Lower lobe of right lung (tissue), 2 donors: ENCODE measurements at places on chromosomes 11 and 22. TPM values are rescaled to one million over a fixed set of nuclear protein-coding genes. Genes with fewer than 3 reads are reported as not detected.

Gene C11orf42
- not detected for total RNA-seq

GRCh38 chr22:42299586-42300258 lies 29.3 kb upstream of the TCF20 start:
- DNase-seq, result no peak

Gene IFITM10
- 9.2 TPM for total RNA-seq

DNA sequence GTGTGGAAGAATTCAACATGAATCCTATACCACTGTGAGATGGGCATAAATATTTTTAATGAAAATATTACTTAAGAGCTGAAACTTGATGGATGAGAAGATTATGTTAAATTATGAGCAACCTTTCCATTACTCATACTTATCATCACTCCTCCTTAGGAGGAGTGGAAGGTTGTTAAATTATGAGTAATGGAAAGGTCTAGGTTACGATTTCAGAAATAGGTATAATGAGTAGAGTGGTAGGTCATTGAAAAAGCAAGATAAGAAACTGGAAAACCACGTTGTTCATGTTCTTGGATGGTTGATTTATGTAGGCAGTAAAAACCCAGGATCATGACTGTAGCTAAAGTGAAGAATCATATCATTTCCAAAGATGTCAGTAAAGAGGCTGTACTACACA lies 973.2 kb upstream of the RAG2 start:
- no peak for DNase-seq

DNA sequence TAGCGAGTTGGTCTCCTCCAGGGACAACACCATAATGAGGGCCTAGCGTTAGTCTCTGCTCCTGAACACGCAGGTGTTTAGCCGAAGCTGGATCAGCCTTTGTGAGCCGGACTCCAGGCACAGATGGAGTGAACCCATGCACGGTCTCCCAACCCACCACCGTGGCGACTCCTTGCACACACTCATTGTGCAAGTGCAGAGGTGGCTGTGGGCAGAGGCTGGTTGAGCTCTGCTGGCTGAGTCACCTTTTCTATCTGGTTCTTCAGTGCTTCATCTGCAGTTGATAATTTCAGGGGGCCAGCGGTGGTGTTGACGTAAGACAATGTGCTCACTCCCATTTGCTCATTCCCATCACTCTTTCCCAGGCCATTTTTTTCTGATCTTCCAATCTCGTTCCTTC lies 72.1 kb upstream of the SLC22A12 start:
- no peak for DNase-seq

- DNase-seq, result no peak
Measured at GRCh38 chr11:77320351-77320750, 18.9 kb upstream of the GDPD4 start.

DNA sequence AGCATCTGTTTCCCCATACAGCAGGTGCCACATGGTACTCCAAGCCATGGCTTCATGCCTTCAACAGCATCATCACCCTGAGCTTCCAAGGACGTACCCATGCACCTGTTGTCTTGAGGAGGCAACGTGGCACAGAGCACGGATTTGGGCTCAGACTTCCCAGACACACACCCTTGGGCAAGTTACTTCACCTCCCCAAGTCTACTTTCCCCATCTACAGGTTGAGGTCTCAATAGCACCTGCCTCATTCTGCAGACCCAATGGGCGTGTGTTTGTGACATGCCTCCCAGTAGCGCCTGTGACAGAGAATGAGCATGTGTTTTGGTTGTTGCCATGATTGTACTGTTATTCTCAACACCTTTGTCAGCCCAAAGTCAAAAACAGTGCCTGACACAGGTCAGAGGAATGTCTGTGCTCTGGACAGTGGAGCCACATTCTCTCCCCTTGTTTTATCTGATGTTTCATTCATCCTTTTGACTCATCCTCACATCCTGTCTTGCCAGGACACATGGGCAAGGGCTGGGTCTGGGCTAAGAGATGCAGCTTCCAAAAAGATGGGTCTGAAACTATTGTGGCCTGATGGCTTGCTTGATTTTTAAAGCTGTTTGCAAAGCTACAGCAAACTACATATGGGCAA lies 53.4 kb upstream of the CCND1 start:
- no peak for DNase-seq

Gene MAP6
- 10.8 TPM for total RNA-seq

Gene DDI1
- not detected for total RNA-seq

Gene OR52N1
- total RNA-seq, result not detected

DNA sequence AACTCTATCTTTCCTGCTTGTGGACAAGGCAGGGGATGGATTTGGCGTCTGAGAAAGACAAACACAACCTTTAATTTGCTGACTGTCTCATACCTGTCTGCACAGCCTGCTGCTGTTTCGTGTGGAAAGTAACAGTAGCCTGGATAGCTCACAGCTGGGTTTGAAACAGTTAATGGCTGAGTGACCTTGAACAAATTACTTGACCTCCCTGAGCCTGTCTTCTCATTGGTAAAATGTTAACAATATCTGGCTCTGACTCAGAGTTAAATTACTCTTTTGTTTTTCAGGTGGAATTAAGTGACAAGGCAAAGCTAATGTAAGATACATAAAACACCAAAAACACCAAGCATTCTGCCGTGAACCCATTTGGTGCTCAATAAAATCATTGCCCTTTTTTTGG lies 41.1 kb upstream of the ADA2 start:
- no peak for DNase-seq

GRCh38 chr11:57868491-57868890 lies 106.9 kb downstream of the CTNND1 start:
- no peak for DNase-seq

Gene TPH1
- total RNA-seq, result 0.18 TPM

Gene FXYD6
- total RNA-seq, result 61.2 TPM

GRCh38 chr22:30712094-30712493 lies 17.4 kb downstream of the OSBP2 start:
- no peak for DNase-seq

Gene MOGAT2
- total RNA-seq, result not detected

Gene CARD16
- 97.3 TPM for total RNA-seq

Gene GALNT18
- total RNA-seq, result 46.4 TPM

Gene TMEM109
- total RNA-seq, result 142 TPM

DNA sequence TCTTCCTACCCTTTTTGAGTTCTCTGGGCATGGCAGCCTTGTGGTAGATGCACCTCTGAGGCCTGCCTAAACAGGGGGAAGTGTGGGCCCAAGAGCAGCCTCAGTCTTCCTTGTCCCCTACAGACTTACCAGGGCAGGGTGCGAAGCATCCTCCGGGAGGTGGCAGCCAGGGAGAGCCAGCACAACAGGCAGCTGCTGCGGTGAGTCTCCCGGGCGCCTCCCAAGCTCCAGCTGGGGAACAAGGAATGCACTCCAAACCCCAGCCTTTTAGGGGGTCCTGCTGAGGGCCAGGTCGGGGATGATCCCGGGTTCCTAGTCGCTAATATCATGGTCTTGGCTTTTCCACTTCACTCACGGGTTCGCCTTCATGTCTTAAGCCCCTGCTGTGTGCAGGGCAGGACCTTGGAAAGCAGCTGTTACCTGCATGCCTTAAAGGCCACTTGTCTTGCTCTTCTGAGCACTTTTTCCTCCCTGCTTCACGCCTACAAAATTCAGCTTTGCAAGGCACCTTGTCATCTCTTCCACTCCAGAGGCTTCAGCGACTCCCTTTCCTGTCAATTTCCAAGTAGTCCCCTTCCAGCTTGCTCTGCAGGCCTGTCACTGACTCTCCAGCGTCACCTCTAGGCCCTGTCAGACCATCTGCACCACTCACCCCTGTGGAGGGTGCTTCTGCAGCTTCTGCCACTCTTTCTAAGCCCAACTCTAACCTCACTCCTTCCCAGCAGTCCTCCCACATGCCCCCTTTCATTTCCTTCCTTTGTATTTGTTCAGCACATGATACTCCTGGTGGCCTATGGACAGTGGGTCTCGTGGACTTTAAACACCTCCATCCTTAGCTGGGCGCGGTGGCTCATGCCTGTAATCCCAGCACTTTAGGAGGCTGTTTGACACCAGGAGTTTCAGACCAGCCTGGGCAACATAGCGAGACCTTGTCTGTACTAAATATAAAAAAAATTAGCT lies 57.0 kb downstream of the PISD start:
- peak; percentile 28 for DNase-seq

GRCh38 chr11:113138731-113139130 lies 175.7 kb upstream of the TTC12 start:
- DNase-seq, result no peak

Gene YPEL4
- total RNA-seq, result 3.1 TPM

GRCh38 chr22:22372086-22372485 lies 127.5 kb downstream of the VPREB1 start:
- no peak for DNase-seq

DNA sequence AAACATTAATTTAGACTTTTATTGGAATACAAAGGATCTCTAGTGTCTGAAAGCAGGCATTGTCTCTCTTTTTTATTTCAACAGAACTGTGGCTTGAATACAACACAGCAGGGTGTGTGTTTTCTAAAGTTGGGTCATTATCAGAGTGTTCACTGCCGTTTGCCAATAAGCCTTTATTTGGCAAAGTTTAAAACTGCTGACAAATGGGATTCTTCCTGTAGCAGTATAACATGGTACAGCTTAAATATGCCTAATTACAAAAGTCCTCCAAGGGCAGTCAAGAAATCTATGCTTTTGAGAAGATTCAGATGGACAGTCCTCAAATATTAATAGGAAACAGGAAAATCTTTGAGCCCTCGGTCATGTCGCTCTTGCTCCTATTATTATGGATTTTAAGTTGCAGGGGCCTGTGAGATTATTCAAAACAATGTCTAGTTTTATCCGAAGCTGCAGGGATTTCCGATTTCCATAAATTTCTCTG lies 199.9 kb downstream of the MAML2 start:
- no peak for DNase-seq

DNA sequence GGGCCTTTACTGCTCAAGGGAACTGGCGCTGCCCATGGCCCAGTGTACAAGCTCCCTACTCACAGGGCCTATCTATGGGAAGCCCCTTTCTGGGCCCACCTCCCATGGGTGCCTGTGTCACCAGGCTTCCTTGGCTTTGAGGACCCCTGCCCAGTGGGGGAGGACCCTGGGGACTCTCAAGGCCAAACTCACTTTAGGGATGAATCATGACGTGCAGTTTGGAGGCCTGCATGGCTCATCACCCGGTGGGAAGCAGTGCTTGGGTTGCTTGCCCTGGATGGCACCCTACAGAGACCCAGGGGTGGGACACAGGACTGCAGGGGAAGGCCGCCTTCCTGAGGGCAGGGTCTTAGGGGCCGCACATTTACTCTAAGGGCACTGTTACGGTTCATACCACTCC lies 16.5 kb downstream of the KCTD21 start:
- DNase-seq, result no peak

DNA sequence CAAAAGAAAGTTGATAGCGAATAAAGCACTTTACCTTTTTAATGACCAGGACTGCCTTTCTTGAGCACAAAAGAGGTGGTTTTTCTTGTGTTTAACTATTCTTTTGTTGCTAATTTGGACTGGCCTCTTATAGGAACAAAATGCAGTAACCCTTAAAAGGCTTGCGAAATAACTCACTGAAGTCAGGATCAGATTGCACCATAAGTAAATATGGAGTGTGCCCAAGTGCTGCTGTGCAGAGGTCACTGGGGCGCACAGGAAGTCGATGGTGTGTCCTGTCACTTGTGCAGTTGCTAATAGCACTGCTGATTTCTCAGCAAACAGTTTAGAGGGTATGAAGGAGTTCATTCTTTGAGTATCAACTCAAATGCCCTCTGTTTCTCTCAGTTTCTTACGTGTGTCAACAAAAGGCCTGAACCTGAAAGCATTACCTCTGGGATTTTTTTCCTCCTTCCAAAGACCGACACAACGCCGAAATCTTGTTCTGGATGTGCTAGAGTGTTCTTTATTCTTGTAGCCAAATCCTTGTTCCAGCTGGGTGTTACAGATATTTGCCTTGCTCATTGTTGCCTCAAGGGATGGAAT lies 71.3 kb downstream of the ATXN10 start:
- DNase-seq, result peak; percentile 78

DNA sequence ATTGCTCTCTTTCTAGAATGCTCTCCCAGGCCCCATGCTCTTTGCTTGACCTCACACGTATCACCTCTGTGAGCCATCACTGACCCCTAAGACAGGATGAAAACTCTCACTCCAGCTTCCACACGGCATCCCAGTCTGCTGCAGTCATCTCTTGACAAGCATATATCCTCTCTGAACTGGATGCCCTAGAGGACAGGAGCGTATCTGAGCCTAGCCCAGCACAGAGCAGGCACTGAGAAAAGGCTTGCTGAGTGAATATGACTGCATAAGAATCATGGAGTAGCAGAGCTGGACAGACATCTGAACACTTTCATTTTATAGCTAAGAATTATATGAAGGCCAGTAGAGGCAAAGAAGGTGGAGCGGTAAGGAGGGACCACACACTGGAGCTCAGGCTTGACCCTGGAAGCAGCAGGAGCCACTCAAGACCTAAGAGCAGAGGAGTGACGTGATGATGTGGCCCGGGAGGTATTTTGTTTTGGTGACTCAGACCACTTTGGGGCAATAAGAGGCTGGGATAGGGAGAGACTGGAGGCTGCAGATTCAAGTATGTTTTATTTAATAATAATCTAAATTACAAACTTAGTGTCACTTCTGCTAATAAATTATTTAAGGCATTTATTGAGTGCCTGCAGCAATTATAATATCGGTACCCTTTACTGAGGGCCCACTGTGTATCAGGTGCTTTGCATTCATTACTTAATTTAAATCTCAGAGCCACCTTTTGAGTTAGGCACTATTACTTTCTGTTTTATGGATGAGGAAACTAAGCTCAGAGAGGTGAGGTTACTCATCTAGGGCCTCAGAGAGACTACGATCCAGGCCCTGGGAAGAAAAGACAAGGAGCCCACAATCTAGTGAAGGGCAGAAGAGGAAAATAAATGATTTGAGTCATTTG lies 42.6 kb downstream of the MAP6 start:
- peak; percentile 55 for DNase-seq

GRCh38 chr11:62127426-62127825 lies 3.6 kb downstream of the INCENP start:
- DNase-seq, result no peak

GRCh38 chr11:47331454-47332302 lies 20.8 kb downstream of the MYBPC3 start:
- DNase-seq, result peak; percentile 37

GRCh38 chr11:85495918-85496317 lies 131.2 kb downstream of the DLG2 start:
- DNase-seq, result no peak

Gene TESMIN
- 1.9 TPM for total RNA-seq

Gene MIAT
- 6.8 TPM for total RNA-seq

DNA sequence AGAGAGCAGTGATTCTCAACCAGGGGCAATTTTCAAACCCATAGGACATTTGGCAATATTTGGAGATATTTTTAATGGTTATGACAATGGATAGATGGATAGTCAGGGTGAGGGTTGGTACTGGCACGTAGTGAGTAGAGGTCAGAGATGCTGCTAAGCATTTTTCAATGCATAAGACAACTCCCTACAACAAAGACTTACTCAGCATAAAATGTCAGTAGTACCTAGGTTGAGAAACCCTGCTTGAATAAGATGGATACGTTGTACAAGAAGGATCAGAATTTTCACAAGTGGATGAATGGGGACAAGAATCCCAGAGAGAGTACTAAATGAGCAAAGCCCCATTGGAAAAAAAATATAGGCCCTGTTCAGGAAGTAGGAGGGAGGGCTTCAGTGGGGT lies 11.9 kb upstream of the LIN7C start:
- no peak for DNase-seq

Gene SLC22A12
- total RNA-seq, result not detected
